ENCODE measurements at places on chromosomes 16 and 17.

DNA sequence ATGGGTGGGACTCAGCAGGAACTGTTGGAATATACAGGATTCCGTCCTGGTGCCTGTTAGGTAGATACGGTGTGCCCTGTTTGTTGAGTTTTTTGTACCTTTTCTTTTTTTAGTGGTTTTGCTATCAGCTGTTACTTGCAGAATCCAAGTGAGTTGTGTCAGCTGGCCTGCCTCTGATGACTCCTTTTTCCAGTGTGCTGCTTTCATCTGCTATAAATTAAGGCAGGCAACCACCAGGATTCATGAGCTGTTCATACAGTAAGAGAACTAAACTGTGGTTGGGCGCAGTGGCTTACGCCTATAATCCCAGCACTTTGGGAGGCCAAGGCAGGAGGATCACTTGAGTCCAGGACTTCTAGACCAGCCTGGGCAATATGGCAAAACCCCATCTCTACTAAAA lies 79.9 kb downstream of the WNT3 start:
- no peak for DNase-seq

DNA sequence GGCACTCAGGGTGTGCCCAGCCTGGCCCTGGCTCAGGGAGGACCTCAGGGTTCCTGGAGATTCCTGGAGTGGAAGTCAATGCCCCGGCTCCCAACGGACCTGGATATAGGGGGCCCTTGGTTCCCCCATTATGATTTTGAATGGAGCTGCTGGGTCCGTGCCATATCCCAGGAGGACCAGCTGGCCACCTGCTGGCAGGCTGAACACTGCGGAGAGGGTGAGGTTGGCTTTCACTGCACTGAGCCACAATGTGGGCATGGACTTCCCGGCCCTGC lies 23.6 kb downstream of the USP6 start:
- DNase-seq, result no peak

DNA sequence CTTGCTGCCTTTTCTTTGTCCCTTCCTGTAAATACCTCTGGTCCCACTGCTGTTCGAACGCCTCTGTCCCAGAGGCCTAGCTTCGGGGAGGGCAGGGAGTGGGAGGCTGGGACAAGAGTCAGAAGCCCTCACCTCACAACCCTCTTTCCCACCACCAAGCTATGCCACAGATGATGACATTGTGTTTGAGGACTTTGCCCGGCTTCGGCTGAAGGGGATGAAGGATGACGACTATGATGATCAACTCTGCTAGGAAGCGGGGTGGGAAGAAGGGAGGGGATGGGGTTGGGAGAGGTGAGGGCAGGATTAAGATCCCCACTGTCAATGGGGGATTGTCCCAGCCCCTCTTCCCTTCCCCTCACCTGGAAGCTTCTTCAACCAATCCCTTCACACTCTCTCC lies 10.4 kb downstream of the ARRB2 start:
- no peak for DNase-seq

DNA sequence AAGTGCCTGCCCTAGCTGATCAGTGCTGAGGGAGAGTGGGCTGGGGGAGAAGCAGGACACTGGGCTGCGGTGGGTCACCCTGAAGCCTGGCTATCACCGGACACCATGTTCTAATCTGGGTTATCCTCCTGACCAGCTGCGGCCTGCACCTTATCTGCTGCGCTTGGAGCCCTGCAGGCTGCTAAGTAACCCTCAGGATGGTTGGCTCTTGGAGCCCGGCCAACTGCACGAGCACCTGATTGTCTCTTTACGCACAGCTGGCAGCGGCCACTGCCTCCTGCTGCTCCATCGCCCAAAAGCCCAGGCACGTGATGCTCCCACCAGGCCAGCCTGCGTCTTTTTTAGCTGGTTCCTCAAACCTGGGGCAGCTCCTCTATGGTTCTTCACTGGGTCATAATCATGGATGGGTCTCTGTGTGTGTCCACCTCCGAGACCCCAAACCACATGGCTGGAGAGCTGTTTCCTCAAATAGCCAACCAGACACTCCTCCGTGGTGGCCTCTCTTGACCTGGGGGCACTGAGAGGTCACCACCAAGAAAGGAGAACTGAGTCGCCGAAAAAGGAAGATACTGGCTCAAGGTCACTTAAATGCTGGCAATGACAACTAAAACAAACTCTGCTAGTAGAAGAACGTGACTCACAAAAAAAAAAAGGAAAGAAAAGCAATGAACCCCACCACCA lies 21.7 kb downstream of the SPHK1 start:
- peak; percentile 47 for DNase-seq

DNA sequence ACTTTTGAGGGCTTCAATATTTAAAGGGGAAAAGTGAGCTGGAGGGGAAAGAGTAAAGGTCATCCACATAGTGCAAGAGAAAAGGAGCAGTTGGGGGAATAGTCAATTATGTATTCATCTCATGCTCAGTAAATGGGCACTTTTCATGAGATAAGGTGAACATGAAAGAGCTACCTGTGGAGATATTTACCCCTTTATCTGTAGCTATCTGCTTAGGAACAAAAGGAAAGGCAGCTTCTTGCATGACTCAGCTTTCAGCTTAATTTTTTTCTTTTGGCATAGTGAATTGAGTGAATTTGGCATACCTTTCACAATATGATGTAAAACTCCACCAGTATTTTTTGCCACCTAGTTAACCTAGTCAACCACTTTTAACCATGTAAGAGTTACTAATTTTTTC lies 26.4 kb downstream of the CPD start:
- no peak for DNase-seq

All from GM12865 (cell line).